ENCODE measurements at places on chromosomes 12 and 14.

- DNase-seq = no peak
These were observed 45.8 kb downstream of the SINHCAF start for GRCh38 chr12:31280183-31280582.

- no peak for DNase-seq
These were observed 75.5 kb upstream of the OTX2 start for GRCh38 chr14:56885825-56886224.

GRCh38 chr12:49869816-49870500 lies 27.1 kb upstream of the BCDIN3D start:
- no peak for DNase-seq

DNA sequence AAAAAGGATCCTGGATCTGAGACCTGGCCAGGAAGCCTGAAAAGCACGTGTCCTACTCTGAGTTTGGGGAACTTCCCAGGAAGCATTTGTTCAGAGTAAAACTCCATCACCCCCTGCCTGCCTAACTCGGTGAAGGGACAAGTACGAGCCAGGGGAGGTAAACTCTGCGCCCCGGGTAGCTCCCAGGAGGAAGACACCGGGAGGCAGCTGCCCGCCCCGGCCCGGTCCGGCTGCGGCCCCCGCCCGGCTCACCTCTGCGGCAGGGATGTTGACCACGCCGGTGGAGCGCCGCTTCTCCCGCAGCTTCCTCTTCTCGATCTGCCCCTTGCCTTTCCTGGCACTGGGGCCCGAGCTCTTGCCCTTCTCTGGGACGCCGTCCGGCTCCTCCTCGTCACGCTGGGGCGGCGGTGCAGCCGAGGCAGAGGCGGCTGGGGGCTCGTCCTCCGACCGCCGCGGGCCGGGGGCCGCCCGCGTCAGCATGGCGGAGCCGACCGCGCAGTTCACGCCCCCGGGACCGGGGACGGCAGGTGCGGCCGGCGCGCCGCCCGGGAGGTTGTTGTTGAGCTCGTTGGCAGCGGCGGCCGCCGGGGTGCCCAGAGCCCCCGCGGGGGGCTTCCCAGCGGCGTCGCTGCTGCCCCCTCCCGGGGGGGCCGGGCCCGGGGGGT lies 1.2 kb downstream of the PAWR start:
- DNase-seq = no peak

- DNase-seq = no peak
These were observed 4.2 kb upstream of the UNC119B start for GRCh38 chr12:120706029-120706428.

GRCh38 chr14:100780246-100780645 lies 45.7 kb upstream of the MEG3 start:
- DNase-seq = no peak

- no peak for DNase-seq
These were observed 143.4 kb upstream of the C14orf180 start for GRCh38 chr14:104436047-104436591.

- DNase-seq = peak; percentile 18
These were observed 910 bp upstream of the SRP54 start for GRCh38 chr14:34981743-34982420.

DNA sequence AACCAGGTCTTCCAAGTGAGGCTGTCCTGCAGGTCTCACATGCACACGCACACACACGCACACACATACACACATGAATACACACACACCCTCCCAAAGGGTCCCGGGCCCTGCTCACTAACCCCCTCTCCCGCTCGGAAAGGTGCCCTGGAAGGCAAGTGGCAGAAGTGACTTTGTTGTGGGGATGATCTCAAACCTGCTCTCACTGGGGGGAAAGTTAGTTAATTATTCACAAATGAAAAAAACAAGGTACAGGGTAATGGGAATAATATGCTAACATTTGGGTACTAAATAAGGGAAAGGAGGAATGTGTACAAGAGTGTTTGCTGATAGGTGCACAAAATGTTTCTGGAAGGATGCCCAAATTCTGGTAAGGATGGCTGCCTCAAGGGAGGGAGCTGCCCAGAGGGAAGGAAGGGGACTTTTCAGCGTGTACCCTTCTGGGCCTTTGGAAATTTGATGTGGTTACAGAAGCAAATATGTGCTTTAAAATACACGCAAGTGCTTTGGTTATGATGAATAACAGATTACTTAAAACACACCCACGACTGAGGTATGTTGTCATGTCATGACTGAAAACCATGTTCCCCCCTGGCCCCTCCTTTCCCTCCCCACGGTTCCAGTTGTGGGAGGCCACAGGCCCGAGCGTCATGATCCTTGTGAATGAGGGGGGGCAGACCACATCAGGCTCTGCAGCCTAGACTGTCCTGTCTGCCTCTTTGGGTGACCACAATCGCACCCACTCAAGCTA lies 43.3 kb upstream of the PLEKHG6 start:
- DNase-seq = no peak

Measured in effector CD4-positive, alpha-beta T cell (primary cell).